Memory B cell (primary cell): ENCODE measurements at places on chromosomes 4 and X.

GRCh38 chrX:15464704-15465103 is 28.4 kb downstream of the PIR start:
- no peak for DNase-seq
- no peak overlapping the region for H3K4me3 ChIP-seq
- no peaks in the 10 kb centered on the region for H3K27me3 ChIP-seq
- H3K27ac ChIP-seq, result no peak overlapping the region
- H3K36me3 ChIP-seq, result no peaks in the 10 kb centered on the region

- no peak overlapping the region for H3K27ac ChIP-seq
- peaks cover 9% of the 10 kb centered on the region for H3K27me3 ChIP-seq
- no peaks in the 10 kb centered on the region for H3K4me1 ChIP-seq
- peaks cover 3% of the 10 kb centered on the region for H3K36me3 ChIP-seq
- no peak overlapping the region for H3K4me3 ChIP-seq
Measured at GRCh38 chr4:152258391-152258790, 277.5 kb downstream of the FBXW7 start.

DNA sequence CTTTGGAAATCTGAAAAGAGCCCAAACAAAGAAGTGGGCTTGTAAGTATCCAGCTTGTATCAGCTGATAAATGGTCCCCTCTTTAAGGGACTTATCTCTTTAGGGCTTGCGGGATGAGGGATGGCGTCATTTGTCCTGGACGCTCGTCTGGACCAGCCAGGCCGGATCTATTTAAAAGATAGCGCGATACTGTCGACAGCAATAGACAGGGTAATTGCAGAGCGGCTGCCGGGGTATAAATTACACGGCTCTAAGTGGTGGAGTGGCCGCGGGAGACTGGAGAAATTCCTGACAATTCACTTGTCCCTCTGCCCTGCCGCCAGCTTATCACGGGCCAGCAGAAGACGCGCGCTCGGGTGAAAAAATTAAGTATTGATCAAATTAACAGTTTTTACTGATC is 90.7 kb downstream of the FAM53A start:
- no peak overlapping the region for H3K4me3 ChIP-seq
- peaks cover 8% of the 10 kb centered on the region for H3K36me3 ChIP-seq
- peaks cover 7% of the 10 kb centered on the region for H3K27me3 ChIP-seq
- no peak overlapping the region for H3K27ac ChIP-seq
- DNase-seq, result no peak
- H3K4me1 ChIP-seq, result no peaks in the 10 kb centered on the region

- H3K36me3 ChIP-seq, result no peaks in the 10 kb centered on the region
- no peak overlapping the region for H3K27ac ChIP-seq
- H3K4me1 ChIP-seq, result no peaks in the 10 kb centered on the region
- H3K27me3 ChIP-seq, result peaks cover 7% of the 10 kb centered on the region
- no peak for DNase-seq
- H3K4me3 ChIP-seq, result no peak overlapping the region
Measured at GRCh38 chr4:6192245-6192644, 8.1 kb downstream of the JAKMIP1 start.

DNA sequence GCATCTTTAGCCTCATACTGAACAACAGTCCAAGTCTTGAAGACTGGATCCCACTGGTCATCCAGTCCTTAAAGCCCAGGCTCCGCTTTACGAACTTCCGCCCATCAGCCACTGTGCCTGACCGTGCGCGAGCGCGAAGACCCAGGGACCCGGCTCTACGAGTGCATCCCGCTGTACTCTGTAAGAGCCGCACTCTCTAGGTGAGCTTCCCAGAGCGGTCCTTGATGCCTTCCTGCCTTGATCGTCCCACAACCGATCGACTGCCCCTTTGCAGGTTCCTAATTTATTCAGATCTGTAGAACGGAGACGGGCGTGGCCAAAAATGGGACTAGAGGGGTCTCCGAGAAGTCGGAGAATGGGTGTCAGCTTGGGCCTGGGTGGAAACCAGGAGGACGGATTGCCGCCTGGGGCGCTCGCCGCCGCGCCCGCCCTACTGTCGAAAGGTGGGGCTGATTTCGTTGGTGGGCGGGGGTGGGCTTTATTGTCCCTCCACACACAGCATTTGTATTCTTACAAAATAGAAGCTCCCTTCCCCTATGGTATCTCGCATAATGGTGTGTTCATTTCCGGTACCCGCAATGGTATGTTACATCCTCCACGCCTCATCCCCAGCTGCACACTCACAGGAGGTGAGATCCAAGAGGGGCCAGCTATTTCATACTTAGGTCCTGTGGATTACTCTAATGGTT is 42.3 kb upstream of the FAM156A start:
- peak overlapping the region; percentile 80 for H3K4me3 ChIP-seq
- no peak overlapping the region for H3K27ac ChIP-seq
- H3K27me3 ChIP-seq, result peaks cover under 1% of the 10 kb centered on the region
- no peaks in the 10 kb centered on the region for H3K36me3 ChIP-seq
- H3K4me1 ChIP-seq, result peaks cover 7% of the 10 kb centered on the region

DNA sequence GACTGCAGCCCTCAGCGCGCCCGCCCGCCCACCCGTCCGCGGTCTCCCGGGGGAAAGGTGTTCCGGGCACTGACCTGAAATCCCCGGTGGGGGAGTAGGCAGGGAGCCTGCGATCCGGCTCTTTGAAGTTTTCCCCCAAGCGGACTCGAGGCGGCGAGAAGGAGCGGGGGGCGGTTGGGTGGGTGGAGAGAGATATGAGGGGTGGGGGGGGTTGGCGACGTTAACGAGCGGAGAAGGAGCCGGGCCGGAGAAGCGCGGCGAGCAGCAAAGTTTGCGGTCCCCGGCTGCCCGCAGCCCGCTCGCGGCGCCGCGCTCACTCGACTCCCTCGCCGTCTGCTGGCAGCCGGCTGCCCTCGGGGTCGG is 636 bp downstream of the BCOR start:
- peaks cover 27% of the 10 kb centered on the region for H3K4me1 ChIP-seq
- H3K27me3 ChIP-seq, result no peaks in the 10 kb centered on the region
- peak overlapping the region; percentile 88 for H3K4me3 ChIP-seq

DNA sequence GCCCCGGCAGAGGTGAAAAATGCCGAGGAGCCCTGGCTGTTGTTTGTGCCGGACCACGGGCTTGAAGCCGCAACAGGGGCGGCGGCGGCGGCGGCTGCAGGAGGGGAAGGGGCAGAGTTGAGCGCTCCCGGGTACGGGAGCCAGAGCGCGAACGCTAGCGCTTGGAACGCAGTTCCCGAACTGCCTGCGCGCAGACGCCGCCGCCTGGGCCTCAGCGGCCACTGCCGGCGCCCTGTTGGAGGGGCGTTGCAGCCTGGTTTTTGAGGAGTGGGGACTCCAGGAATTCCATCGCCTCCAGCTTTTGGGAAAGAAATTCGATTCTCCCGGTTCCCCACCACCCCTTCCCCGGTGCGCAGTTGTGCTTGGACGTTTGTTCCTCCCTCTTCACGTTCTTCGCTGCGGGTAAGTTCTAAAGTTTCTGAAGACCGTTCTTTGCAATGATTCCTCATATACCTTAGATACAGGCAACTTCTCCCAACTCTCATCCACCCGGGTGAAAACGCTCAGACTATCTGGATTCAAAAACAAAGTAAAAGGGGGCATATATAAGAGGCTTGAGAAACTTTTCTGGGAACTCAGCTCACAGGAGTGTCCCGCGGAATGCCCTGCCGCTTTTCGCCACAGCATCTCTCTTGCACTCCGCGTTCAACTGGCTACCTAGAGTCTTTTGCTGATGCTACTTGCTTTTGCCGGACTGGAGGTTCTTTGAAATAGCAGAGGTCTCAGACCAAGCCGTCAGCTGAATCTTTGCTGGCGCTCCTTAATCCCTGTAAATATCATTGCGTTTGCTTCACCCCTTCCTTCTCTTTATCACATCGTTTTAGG is 1.0 kb downstream of the FAT4 start:
- H3K27me3 ChIP-seq, result peaks cover 24% of the 10 kb centered on the region
- no peak overlapping the region for H3K27ac ChIP-seq
- H3K4me3 ChIP-seq, result peak overlapping the region; percentile 78
- DNase-seq, result no peak
- H3K4me1 ChIP-seq, result peaks cover 18% of the 10 kb centered on the region
- no peaks in the 10 kb centered on the region for H3K36me3 ChIP-seq

GRCh38 chrX:793216-793770 is 162.7 kb downstream of the SHOX start:
- no peaks in the 10 kb centered on the region for H3K4me1 ChIP-seq
- peaks cover 2% of the 10 kb centered on the region for H3K27me3 ChIP-seq
- H3K4me3 ChIP-seq, result no peak overlapping the region
- H3K36me3 ChIP-seq, result no peaks in the 10 kb centered on the region
- no peak overlapping the region for H3K27ac ChIP-seq

GRCh38 chr4:81106150-81106549 is 75.6 kb downstream of the BMP3 start:
- H3K27me3 ChIP-seq, result peaks cover 2% of the 10 kb centered on the region
- no peak overlapping the region for H3K4me3 ChIP-seq
- no peak for DNase-seq
- peaks cover 2% of the 10 kb centered on the region for H3K36me3 ChIP-seq
- H3K4me1 ChIP-seq, result peaks cover 2% of the 10 kb centered on the region

- peak overlapping the region; percentile 75 for H3K4me3 ChIP-seq
- H3K27me3 ChIP-seq, result no peaks in the 10 kb centered on the region
- peaks cover 7% of the 10 kb centered on the region for H3K4me1 ChIP-seq
- H3K36me3 ChIP-seq, result peaks cover 33% of the 10 kb centered on the region
Measured at GRCh38 chr4:38062088-38062775, 102.0 kb downstream of the PTTG2 start.

GRCh38 chr4:83170952-83171399 is 56.4 kb upstream of the PLAC8 start:
- no peaks in the 10 kb centered on the region for H3K27me3 ChIP-seq
- no peak overlapping the region for H3K4me3 ChIP-seq
- no peaks in the 10 kb centered on the region for H3K36me3 ChIP-seq
- H3K27ac ChIP-seq, result no peak overlapping the region
- peaks cover 50% of the 10 kb centered on the region for H3K4me1 ChIP-seq

- peaks cover 17% of the 10 kb centered on the region for H3K4me1 ChIP-seq
- H3K4me3 ChIP-seq, result no peak overlapping the region
- no peaks in the 10 kb centered on the region for H3K36me3 ChIP-seq
- H3K27me3 ChIP-seq, result no peaks in the 10 kb centered on the region
- H3K27ac ChIP-seq, result no peak overlapping the region
Measured at GRCh38 chr4:25939330-25939729, 25.3 kb downstream of the SMIM20 start.

DNA sequence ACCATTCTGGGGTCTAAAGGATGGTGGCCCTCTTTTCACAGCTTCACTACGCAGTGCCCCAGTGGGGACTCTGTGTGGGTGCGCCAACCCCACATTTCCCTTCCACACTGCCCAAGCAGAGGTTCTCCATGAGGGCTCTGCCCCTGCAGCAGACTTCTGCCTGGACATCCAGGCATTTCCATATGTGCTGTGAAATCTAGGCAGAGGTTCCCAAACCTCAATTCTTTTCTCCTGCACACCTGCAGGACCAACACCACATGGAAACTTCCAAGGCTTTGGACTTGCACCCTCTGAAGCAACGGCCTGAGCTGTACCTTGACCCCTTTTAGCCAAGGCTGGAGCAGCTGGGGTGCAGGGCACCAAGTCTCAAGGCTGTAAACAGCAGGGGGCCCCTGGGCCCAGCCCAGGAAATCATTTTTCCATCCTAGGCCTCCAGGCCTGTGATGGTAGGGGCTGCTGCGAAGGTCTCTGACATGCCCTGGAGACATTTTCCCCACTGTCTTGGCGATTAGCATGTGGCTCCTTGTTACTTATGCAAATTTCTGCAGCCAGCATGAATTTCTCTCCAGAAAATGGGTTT is 30.1 kb downstream of the HMGB3 start:
- H3K4me1 ChIP-seq, result no peaks in the 10 kb centered on the region
- DNase-seq, result no peak
- no peak overlapping the region for H3K4me3 ChIP-seq
- H3K27ac ChIP-seq, result no peak overlapping the region
- H3K27me3 ChIP-seq, result peaks cover 3% of the 10 kb centered on the region
- no peaks in the 10 kb centered on the region for H3K36me3 ChIP-seq

GRCh38 chr4:114041117-114041475 is 61.6 kb upstream of the ARSJ start:
- no peak overlapping the region for H3K27ac ChIP-seq
- no peak for DNase-seq
- H3K4me1 ChIP-seq, result no peaks in the 10 kb centered on the region
- H3K4me3 ChIP-seq, result no peak overlapping the region

GRCh38 chrX:1661048-1661921 is 46.4 kb downstream of the ASMT start:
- H3K4me3 ChIP-seq, result peak overlapping the region; percentile 81
- no peaks in the 10 kb centered on the region for H3K27me3 ChIP-seq
- peaks cover 17% of the 10 kb centered on the region for H3K36me3 ChIP-seq
- peaks cover 37% of the 10 kb centered on the region for H3K4me1 ChIP-seq
- peak overlapping the region; percentile 88 for H3K27ac ChIP-seq

GRCh38 chr4:117560329-117560728 is 474.0 kb upstream of the NDST3 start:
- H3K36me3 ChIP-seq, result no peaks in the 10 kb centered on the region
- DNase-seq, result no peak
- H3K4me3 ChIP-seq, result no peak overlapping the region
- no peaks in the 10 kb centered on the region for H3K27me3 ChIP-seq

DNA sequence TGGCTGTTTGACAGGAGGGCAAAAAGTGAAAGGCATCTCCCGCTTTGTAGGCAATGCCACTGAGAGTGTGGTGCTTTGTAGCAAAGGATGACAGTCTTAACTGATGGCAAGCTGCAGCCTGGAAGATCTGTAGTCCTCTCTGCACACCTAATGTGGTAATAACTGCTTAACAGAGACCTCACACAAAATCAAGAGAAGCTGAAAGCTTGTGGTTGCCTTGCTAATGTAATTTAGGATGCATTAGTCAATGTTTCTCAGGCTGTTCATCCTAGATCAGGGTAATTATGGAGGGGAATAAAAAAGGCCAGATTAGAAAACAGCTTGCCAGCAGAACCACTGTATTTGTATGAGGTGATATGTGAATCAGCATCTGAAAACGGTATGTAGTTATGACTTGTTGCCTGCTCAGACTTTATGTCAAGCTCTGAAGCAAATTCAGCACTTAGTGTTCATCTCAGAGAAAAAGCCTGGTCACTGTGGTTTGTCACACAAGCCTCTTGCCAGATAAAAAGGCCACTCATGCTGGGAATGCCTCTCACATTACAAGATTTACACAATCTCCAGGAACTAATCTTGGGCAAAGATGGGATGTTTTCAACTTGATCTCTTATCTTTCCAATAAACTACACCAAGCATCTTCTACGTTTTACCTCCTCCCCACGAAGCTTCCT is 130.8 kb downstream of the ENOX2 start:
- H3K4me1 ChIP-seq, result no peaks in the 10 kb centered on the region
- no peaks in the 10 kb centered on the region for H3K27me3 ChIP-seq
- H3K4me3 ChIP-seq, result no peak overlapping the region
- no peak overlapping the region for H3K27ac ChIP-seq
- DNase-seq, result no peak

GRCh38 chrX:12906046-12906761 is at the start of gene TLR8:
Gene TLR8 (plus strand): TSS chrX:12906620. CDS start chrX:12906707, 87 bp downstream.
- no peak for DNase-seq
- H3K27ac ChIP-seq, result no peak within 1 kb of the TSS
- H3K27me3 ChIP-seq, result no peaks in the 10 kb centered on the region
- peaks cover 12% of the 10 kb centered on the region for H3K4me1 ChIP-seq
- H3K36me3 ChIP-seq, result no peaks in the 10 kb centered on the region
- H3K4me3 ChIP-seq, result peak within 1 kb of the TSS; percentile 14

DNA sequence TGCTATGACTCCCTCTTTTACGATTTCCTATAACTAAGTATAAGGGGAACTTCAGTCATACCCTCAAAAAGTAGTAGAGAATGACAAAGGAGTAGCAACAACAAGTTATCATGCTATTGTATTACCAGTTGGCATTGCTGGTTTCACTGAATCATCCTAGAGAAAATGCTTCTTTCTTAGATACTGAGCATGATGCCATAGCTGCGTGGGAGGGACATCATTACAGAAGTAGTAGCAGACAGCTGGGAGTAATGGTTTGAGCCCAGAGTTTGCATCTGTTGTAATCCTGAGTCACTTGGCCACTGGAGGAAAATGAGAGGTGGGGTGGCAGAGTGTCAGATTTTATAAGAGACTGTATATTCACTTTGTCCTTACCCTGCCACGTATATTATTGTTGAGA is 38.6 kb downstream of the MTMR1 start:
- no peak overlapping the region for H3K4me3 ChIP-seq
- peaks cover 32% of the 10 kb centered on the region for H3K36me3 ChIP-seq
- peak overlapping the region; percentile 77 for H3K27ac ChIP-seq
- no peaks in the 10 kb centered on the region for H3K27me3 ChIP-seq
- peaks cover 17% of the 10 kb centered on the region for H3K4me1 ChIP-seq
